ENCODE measurements at places on chromosomes 1 and 21.

DNA sequence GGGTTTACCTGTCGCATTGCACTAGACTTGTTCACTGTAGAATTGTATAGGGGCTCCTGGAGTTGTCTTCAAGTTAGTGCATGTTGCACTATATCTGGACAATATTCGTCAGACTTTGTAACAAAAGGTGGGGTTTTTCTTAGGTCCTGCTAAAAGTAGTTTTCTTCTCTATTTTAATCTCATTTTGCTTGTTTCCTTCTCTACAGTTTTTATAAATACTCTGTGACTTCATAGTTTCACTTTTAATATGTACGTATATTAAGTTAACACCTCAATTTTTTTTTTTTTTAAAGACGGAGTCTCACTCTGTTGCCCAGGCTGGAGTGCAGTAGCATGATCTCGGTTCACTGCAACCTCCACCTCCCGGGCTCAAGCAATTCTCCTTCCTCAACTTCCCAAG, 26.5 kb upstream of the MRPS6 start:
- no peak for DNase-seq

GRCh38 chr1:229554886-229555621, 3.5 kb downstream of the ABCB10 start:
- DNase-seq = no peak

GRCh38 chr21:38531039-38531541, 32.8 kb upstream of the ERG start:
- DNase-seq = no peak

- peak; percentile 89 for DNase-seq
Observed at GRCh38 chr1:151989211-151989862, 4.3 kb downstream of the S100A10 start.

- DNase-seq = no peak
Observed at GRCh38 chr1:34192621-34193020, 15.9 kb downstream of the C1orf94 start.

DNA sequence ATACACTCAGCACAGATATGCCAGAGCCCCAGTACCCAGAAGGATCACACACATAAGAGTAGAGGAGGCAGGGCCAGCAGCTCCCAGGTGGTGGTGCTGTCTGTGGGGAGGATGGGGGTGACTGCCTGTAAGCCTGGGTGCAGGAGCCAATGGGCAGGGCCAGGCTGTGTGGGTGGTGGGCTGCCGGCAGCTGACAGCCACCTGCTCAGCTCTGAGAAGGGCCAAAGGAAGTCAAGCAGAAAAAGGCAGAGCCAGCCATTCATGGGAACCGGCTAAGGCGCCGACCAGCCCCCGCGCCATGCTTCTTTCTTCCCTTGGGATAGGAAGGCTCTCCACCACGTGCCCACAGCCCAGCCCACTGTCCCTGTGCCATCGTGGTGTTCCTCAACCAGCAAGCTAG, 14.1 kb downstream of the PIK3C2B start:
- DNase-seq = no peak

- DNase-seq = no peak
Observed at GRCh38 chr1:209983953-209984352, 45.9 kb downstream of the SYT14 start.

- DNase-seq = no peak
Observed at GRCh38 chr1:62941780-62942179, 157.8 kb downstream of the ATG4C start.

DNA sequence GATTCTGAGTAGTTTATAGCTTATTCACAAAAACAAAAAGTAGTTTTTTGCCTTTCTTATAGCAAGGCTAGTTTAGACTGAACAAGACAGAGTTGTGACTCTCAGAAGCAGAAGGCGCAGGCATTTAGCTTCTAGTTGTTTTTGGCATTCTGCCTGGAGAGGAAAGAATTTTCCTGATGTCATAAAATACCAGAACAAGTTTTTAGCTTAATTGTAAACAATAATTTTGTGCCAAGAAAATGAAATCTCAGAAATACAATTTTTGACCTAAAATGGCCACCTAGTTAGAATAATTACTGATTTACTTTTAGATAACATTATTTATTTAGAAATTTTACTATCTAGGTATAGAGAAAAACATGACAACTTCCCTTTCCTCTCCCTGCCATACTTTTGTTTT, 1.0 kb downstream of the DNAJB4 start:
- DNase-seq = peak; percentile 86

GRCh38 chr1:245464290-245464689, 309.5 kb downstream of the KIF26B start:
- DNase-seq = no peak

GRCh38 chr1:57770772-57771171, 346.9 kb upstream of the DAB1 start:
- no peak for DNase-seq

DNA sequence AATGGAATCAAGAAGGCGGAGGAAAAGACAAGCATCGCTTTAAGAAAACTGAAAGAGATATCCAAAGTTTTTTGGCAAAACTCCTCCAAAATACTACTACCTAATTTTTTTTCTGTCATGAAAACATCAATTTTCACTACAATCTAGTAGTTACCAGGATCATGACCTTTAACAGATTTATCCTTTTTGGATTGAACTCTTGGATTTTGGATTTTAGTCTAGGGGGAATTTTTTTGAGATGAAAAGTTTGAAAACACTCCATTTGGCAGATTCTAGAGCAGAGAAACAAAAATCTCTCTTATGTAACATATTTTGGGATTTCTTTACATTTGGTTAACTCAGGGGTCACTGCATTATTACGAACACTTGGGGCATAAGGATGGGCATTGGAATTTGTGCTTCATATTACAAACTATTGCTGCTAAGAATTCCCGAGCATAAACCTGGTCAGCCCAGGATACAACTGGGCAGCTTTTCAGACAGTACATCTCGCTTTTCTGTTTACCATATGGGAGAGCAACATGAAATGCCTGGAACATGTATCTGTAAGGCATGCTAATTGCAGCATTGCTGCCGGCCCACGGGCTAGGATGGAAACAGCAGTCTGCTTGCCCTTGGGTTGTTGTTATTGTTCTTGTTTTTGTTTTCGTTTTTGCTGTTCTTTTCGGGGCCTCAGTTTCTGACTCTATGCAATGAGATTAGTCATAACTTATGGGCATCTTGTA, 264.3 kb downstream of the RHOU start:
- no peak for DNase-seq

- DNase-seq = no peak
Observed at GRCh38 chr21:34878501-34878900, 170.6 kb downstream of the RUNX1 start.

DNA sequence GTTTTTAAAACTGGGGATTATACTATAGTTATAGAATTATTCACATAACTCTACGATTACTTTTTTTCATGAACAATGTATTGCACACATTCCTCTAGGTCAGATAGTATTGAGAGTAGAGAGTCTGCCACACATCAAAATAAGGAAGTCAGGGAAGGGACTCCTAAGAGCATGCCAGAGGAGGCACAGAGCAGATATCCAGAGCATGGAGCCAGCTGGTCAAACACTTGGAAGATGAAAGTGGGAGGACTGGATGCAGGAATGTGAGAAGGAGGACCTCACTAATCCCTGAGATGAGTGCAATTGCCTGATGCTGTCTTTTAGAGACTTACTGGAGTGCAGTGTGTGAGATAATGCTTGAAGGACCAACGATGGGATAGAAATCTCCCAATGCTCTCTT, 9.6 kb upstream of the RFX5 start:
- DNase-seq = no peak

- no peak for DNase-seq
Observed at GRCh38 chr1:54398963-54399528, 7.1 kb downstream of the SSBP3 start.
